Prostate gland (tissue), 2 donors: ENCODE measurements at places on chromosomes 13 and 19. TPM values are rescaled to one million over a fixed set of nuclear protein-coding genes. Genes with fewer than 3 reads are reported as not detected.

The CCL25 gene
- not detected for total RNA-seq

The COX6B2 gene
- total RNA-seq, result 10.2 TPM

The RAB3A gene
- total RNA-seq, result 6.0 TPM

The GET3 gene
- 82.1 TPM for total RNA-seq

The LILRB3 gene
- total RNA-seq, result 5.9 TPM

The ZNF726 gene
- total RNA-seq, result 6.7 TPM

The CPAMD8 gene
- total RNA-seq, result 134 TPM

The ZNF888 gene
- 21.4 TPM for total RNA-seq

The ZNF724 gene
- total RNA-seq, result 6.2 TPM

The SLC6A16 gene
- total RNA-seq, result 0.59 TPM

The KLF1 gene
- not detected for total RNA-seq
